ENCODE measurements at places on chromosomes 16 and 17.

- DNase-seq = peak; percentile 12
Measured at GRCh38 chr17:31425282-31426040, 34.0 kb downstream of the RAB11FIP4 start.

- DNase-seq = peak; percentile 43
Measured at GRCh38 chr16:2895813-2896212, 12.8 kb downstream of the FLYWCH2 start.

GRCh38 chr17:1995907-1996799 is 29.0 kb downstream of the RTN4RL1 start:
- DNase-seq = no peak

- no peak for DNase-seq
Measured at GRCh38 chr16:30187556-30187865, 4.1 kb downstream of the CORO1A start.

GRCh38 chr16:64417711-64418227 is 704.1 kb downstream of the CDH11 start:
- peak; percentile 41 for DNase-seq

- DNase-seq = no peak
Measured at GRCh38 chr17:71257096-71257495, 863.7 kb upstream of the SOX9 start.

- no peak for DNase-seq
Measured at GRCh38 chr16:81841722-81842121, 62.6 kb downstream of the PLCG2 start.

- DNase-seq = peak; percentile 65
Measured at GRCh38 chr16:75342308-75342811, 90.9 kb upstream of the BCAR1 start.

GRCh38 chr17:39702901-39703893 is 3.3 kb downstream of the ERBB2 start:
- peak; percentile 11 for DNase-seq

GRCh38 chr16:58756650-58757332 is 22.7 kb upstream of the GOT2 start:
- DNase-seq = no peak

- no peak for DNase-seq
Measured at GRCh38 chr17:13437966-13438779, 163.6 kb downstream of the HS3ST3A1 start.

DNA sequence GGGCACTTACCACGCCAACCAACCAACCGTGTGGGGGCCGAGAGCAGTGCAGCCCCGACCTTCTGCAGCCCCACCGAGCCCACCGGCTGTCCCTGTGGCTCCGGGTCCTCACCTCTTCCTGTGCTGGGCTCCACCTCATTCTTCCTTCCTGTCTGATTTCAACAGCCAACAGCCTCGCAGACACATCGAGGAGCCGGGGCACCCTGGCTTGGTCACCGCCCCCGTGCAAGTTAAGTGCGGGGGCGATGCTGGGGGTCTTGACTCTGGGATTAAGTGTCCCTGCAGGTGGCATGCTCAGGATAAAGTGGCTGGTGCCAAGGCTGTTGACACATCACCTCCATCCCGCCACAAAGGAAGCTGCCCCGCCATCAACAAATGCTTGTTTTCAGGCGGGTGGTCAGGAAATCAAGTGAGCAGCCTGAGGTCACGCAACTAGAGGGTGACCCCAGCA is at the start of gene NLRC3:
Gene NLRC3, minus strand, starts transcription at position 102 of the 451 bp plus-strand sequence. CDS start 12,367 bp downstream, outside the sequence.
- DNase-seq = no peak

DNA sequence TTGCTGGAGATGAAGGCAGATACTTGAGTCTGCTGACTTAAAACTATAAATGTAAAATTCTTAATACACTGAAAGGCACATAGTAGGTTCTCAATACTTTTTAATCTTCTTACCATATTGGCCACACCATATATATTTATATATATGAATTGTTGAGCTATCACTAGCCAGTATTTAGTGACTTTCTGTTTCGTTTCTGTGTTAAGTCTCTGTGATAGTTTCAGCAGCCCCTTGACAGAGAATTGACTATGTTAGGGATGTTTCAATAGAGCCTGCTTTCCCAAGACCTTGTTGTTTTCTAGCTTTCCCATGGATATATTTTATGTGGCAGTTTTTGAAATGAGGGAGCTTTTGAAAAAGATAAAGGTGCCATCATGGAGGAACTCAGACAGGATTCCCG is 206.5 kb upstream of the GOT2 start:
- no peak for DNase-seq

GRCh38 chr16:72247821-72248253 is 75.9 kb upstream of the PMFBP1 start:
- peak; percentile 29 for DNase-seq

GRCh38 chr17:12256380-12256995 is 235.8 kb downstream of the MAP2K4 start:
- peak; percentile 81 for DNase-seq

DNA sequence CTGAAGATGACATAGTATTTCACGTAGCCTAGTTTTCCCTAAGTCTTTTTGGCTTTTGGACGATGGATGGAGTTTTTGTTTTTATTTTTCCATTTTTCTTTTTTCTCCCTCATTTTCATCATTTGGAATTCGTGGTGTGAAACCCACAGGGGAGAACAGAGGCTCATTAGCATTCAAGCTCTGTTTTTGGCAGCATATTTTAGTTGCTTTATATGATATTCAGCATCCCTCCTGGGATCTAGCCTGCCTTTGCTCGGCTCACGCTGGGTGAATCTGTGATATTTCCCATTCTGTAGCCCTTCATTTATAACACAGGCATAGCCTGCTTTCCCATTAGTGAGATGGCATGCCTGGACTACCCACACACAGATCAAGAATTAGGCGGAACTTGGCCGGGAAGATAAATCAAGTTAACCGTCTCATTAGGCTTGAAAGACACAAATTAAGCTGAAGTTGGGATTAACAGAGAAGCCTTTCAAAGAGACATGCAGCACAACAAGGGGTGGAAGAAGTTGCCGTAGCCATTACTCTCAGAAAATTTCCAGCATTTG is 20.1 kb upstream of the CLEC19A start:
- DNase-seq = no peak

GRCh38 chr17:16314189-16314588 is 39.1 kb downstream of the CENPV start:
- DNase-seq = peak; percentile 79

- no peak for DNase-seq
Measured at GRCh38 chr17:69578385-69578936, 164.0 kb downstream of the MAP2K6 start.

GRCh38 chr17:6669479-6670212 is 18.1 kb downstream of the C17orf100 start:
- DNase-seq = no peak

DNA sequence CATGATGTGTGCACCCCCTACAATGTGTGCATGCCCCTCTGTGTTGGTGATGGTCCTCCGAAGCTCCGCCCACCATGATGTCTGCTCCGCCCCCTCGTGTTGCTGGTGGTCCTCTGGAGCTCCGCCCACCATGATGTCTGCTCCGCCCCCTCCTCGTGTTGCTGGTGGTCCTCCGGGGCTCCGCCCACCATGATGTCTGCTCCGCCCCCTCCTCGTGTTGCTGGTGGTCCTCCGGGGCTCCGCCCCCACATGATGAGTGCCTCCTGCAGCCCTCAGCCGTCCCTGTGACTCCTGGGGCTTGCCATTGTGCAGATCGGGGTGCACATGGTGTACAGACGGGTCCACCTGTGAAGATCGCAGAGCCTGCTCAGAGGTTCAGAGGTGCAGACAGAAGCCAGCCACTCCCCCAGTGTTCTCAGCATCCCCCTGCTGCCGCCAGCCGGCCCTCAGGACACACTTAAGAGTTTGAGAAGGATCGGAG is 129.1 kb upstream of the CHMP6 start:
- no peak for DNase-seq

Measured in IMR-90 (cell line).